NCI-H1105 treated with DMSO at 0.1 percent for 48 hours (cell line): ENCODE measurements at places on chromosomes 13 and 19.

DNA sequence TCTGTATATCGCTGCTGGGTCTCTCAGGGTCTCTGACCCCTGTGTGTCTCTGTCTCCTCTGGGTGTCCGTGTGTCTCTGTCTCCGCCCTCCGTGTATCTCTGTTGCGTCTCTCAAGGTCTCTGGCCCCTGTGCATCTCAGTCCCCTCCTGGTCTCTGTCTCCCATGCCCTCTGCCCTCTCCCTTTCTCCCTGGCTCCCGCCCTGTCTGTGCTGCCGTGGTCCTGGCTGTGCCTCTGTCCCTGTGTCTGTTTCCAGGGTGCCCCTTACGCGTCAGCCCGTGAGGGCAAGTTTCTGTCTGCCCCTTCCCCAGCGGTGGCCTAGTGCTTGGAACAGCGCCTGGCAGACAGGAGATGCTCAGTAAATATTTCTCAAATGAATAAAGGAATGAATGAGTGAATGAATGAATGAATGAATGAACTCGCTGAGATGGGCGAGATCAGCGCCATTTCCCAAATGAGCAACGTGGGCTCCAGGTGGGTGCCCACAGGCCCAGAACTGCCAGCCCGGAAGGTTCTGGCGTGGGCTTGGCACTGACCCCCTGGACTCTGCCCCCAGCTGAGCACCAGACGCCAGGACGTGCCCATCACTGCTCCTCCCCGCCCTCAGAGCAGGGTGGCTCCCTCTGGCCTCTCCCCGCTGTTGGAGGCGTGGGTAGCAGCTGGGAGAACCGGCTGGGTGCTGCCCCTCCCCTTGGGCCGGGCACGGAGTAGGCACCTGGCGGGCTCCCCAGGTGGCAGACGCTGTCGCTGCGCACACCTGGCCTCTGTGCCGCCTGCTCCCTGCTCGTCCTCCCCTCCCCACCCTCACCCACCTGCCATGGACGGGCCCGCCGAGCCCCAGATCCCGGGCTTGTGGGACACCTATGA lies at the start of gene SULT2B1:
Gene SULT2B1, plus strand, starts transcription at position 736 of the 866 bp plus-strand sequence. Its CDS starts 81 bp downstream, at position 817.
- peak; percentile 92 for DNase-seq

- DNase-seq: no peak
These were observed at the start of gene CEACAM21 for GRCh38 chr19:41575998-41576397. CEACAM21 (plus strand) TSS chr19:41576166; CDS start chr19:41576275, 109 bp downstream.

DNA sequence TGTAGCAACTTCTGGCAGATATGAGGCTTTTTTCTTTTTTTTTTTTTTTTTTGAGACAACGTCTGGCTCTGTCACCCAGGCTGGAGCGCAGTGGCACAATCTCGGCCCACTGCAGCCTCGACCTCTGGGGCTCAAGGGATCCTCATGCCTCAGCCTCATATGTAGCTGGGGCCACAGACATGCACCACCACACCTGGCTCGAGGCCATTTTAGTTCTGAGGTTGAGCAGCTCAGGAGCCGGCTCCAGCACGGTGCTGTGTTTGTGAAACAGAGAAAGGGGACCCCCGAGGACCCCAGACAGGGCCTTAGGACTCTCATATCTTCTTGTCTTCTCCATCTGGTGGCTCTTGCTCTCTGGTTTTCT lies 3.4 kb upstream of the FLT3LG start:
- DNase-seq: no peak

DNA sequence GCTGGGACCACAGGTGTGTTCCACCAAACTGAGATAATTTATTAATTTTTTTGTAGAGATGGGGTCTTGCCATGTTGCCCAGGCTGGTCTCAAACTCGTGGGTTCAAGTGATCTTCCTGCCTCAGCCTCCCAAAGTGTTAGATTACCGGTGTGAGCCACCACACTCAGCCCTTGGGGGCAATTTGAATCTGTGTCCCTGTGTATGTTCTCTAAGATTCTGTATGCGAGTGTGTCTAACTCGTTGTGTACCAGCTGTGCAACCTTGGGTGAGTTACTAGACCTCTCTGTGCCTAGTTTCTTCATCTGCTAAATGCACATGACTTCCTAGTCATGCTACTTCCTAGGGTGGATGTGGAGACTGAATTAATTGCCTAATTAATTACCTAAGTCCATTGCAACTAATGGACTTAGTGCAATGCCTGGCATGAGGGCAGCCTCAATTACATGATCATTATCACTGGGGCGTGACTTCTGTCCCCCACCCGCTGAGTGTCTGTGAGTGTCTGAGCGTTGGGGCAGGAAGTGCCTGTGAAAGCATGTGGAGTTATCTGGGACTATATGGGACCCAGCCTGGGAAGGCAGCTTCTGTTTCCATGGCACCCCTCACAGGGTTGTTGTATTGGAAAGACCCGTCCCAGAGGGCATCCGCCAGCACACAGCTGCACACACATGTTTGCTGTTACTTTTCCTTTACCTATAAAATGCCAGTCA lies 1.8 kb upstream of the NCCRP1 start:
- DNase-seq: no peak

DNA sequence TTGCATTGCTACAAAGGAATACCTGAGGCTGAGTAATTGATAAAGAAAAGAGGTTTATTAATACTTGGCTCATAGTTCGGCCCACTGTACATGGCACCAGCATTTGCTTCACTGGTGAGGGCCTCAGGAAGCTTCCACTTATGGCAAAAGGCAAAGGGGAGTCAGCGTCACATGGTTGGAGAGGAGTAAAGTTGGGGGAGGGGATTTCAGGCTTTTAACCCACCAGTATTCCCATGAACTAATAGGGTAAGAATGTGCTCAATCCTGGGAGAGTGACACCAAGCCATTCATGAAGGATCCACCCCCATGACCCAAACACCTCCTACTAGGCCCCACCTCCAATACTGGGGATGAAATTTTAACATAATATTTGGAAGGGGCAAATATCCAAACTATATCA lies 82.5 kb upstream of the MYCBP2 start:
- no peak for DNase-seq

GRCh38 chr13:40981361-40981760 lies 37.8 kb downstream of the ELF1 start:
- DNase-seq: no peak

- DNase-seq: no peak
These were observed 18.8 kb upstream of the MTRF1 start for GRCh38 chr13:41282129-41282571.

DNA sequence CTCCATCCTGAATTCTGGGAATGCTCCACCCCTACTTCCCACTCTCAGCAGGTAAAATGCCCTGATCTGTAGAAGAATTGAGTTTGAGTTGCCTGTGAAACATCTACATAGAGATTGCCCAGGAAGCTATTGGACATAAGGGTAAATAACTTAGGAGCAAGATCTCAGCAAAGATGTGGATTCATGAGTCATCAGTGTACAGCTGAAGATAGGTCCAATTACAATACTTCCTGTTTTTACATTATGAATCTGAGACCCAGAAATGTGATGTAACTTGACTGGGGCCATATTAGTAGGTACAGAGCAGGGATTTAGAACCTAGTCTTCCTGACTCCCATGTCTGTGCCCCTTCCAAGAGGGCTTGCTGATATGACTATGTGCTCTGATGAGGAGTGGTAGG lies 79.4 kb upstream of the FNDC3A start:
- DNase-seq: no peak

GRCh38 chr13:37136187-37136586 lies 30.7 kb upstream of the CSNK1A1L start:
- no peak for DNase-seq

DNA sequence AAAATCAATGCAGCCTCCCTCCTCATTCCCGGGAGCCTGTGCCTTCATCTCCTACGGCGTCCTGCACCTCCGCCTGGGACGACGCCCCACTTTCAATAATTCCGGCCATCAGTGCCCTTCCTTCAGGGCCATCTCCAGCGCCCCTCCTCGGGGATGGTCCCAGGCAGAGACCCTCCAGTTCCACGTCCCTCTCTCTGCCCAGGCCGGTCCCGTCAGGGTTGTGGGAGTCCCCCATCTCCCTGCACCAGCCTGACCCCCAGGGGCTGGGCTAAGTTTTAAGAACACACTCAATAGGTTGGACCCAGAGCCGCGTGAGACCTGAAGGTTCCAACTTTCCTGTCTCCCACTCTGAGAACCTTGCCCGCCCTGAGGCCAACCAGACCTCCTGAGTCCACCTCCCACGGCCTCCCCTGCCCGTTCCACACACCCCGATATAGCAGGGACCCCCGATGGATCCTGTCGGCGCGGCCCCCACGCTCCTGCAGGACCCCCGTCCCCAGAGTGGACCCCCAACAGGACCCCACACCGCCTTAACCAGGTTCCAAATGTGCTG lies 646 bp downstream of the TMEM161A start:
- DNase-seq: no peak

DNA sequence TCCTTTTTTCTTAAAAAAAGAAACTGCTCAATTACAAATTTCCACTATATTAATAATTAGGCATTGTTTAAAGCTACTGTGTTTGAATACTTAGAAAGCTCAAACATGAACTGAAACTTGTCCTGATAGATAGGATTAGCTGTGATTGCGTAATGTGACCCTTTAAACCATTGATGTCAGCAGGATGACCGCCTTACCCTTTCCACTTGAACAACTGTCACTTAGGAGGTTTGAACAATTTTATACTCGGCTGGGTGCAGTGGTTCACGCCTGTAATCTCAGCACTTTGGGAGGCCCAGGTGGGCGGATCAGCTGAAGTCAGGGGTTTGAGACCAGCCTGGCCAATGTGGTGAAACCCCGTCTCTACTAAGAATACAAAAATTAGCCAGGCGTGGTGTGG lies 2.9 kb downstream of the LAMP1 start:
- no peak for DNase-seq

DNA sequence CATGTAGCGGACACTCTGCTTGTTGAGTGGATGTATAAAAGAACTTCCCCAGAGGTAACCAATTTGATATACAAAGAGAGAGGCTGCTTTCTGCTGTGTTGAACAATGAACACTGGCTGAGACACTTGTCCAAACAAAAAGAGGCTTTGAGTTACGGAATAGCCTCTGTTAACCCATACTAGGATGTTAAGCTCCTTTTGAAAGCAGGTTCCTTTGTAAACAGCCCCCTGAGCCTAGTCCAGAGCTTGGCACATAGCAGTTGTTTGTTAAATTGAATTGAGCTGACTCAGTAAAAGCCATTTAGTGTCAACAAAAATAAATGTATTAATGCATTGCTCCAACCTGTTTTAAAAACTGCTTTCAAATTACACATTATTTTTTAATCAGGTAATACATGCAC lies 200.1 kb downstream of the MZT1 start:
- no peak for DNase-seq

DNA sequence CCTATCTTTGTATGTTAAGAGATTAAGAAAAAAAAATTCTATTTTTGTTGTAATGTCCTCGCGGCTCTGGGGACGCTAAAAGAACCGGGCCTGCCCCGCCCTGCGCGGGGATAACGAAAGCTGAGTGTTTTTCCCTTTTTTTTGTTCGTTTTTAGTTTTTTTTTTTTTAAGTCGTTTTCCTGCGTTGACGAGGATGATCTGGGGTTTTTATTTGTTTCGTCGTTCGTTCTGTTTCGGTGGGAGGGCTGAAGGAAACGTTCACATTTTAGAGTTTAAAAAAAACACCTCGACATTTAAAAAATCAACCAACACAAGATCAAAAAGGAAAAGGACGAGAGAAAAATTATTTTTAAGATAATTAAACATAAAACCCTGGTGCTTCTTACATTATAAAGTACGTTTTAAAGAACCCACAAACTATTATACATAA lies 5.6 kb downstream of the LYL1 start:
- no peak for DNase-seq

GRCh38 chr19:2426611-2427428 lies 566 bp downstream of the TIMM13 start:
- DNase-seq: no peak

DNA sequence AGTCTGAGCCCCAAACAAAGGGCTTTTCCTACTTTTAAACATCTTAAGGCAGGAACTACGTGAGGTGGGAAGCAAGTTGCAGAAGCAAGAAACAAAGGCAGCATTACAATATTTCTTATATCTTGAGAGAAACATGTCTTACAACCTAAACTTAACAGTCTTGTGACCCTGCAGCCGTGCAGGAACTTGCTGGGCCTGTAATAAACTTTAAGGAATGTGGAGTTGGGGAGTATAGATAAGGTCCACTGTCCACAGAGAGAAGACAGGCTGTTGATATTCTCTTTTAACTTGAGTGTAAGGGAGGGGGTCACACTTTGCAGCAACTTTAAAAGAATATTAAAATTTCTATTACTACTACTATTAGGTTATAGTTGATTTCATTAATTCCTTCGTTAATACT lies 214.6 kb upstream of the HTR2A start:
- no peak for DNase-seq

- DNase-seq: no peak
These were observed 15.0 kb downstream of the MRPS12 start for GRCh38 chr19:38945562-38946228.

GRCh38 chr19:20470345-20471135 lies 95.0 kb downstream of the ZNF737 start:
- DNase-seq: no peak
